ENCODE measurements at places on chromosomes 12 and 14.

- no peak for DNase-seq
Observed at GRCh38 chr14:96508900-96509299, 6.7 kb downstream of the PAPOLA start.

- no peak for DNase-seq
Observed at GRCh38 chr12:109102491-109102890, 5.1 kb downstream of the UNG start.

DNA sequence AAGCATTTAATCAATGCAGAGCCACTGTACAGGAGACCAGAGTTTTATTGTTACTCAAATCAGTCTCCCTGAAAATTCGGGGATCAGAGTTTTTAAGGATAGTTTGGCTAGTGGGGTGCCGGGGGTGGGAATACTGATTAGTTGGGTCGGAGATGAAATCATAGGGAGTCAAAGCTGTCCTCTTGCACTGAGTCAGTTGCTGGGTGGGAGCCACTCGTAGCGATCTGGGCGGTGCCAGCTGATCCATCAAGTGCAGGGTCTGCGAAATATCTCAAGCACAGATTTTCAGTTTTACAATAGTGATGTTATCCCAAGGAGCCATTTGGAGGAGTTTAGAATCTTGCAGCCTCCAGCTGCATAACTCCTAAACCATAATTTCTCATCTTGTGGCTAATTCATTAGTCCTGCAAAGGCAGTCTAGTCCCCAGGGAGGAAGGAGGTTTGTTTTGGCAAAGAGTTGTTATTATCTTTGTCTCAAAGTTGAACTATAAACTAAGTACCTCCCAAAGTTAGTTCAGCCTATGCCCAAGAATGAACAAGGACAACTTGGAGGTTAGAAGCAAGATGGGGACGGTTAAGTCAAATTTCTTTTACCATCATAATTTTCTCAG, 169.4 kb upstream of the PLEKHG7 start:
- no peak for DNase-seq

GRCh38 chr12:103647267-103647666, 60.2 kb downstream of the STAB2 start:
- no peak for DNase-seq

DNA sequence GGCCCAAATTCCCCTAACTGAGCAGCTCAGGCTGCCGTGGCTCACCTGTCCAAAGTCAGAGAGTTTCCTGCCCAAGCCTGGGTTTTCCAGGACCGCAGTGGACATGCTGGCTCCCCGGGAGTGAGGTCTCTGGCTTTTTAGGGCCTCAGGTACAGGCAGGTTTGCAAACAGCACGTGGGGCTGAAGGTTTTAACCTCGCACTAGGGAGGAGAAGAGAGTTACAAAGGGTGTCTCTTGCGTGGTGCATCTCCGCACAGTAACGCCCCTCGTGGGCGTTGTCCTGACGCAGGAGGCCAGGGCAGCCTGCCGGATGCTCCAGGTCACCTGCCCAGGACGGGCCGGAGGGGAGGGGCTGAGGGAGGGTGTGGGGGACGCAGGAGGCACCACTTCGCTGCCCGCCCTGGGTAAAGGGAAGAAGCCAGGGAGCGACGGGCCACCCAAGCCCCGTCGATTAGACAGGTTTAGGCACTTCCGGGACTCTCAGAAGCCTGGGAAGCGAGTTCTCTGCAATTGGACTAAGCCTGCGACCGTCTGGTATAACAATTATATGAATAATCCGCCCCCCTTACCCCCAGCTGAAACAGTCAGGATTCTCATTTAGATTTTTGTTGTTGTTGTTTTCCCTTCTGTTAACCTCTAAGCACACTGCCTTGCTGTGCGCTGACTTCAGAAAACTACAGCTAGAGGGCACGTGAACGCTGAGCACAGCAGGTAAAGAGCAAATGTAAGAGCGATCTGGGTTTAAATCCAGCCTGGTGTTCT, at the start of gene PAH:
PAH (minus strand) TSS at position 219 of the 762 bp plus-strand sequence; CDS start at position 105, 114 bp downstream.
- no peak for DNase-seq

DNA sequence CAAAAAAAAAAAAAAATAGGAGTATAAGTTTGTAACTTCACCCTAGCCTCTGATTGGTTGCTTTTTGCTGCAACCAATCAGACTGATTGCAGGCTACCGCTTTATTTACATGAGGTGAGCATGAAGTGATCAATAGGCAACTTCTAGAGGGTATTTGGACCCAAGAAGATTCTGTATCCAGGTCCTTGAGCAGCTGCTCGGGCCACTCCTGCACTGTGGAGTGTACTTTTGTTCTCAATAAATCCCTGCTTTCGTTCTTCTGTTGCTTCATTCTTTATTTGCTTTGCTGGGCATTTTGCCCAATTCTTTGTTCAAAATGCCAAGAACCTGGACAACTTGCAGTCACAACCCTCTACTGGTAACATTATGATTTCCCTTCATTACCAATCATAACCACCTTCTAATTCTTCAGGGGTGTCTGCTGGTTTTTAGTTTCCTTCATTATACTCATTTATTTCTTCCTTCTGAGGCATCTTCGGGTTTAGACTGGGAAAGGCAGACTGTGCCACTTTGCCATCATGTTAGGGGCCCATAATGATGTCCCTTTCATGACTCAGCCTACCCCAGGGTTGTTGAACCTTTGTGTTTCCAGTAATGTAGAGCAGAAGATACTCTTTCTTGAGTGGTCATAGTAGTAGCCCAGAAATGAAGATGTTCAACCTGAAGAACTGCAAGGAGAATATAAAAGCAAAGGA, 43.4 kb upstream of the LIMA1 start:
- no peak for DNase-seq

GRCh38 chr14:32361674-32362073, 32.6 kb downstream of the AKAP6 start:
- no peak for DNase-seq

DNA sequence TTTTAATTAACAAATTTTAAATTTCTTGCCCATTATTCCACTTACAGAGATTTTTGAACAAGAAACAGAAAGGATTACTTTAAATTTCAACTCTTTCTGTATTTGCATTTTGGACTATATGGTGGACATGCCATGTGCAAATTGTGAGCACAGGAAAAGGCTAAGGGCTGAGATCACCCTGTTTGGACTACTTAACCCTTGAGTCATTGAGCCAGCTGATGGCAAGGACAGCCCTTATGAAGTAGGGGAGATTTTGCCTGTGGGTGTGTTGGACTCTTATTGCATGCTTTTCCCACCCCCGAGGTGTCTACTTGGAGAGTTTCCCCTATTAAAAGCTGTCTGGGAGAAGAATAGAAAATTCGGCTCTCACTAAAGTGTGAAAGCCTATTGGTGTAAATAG, 17.2 kb downstream of the DERA start:
- DNase-seq = no peak

Measured in effector memory CD8-positive, alpha-beta T cell (primary cell).